ENCODE measurements at places on chromosomes 6 and 20.

DNA sequence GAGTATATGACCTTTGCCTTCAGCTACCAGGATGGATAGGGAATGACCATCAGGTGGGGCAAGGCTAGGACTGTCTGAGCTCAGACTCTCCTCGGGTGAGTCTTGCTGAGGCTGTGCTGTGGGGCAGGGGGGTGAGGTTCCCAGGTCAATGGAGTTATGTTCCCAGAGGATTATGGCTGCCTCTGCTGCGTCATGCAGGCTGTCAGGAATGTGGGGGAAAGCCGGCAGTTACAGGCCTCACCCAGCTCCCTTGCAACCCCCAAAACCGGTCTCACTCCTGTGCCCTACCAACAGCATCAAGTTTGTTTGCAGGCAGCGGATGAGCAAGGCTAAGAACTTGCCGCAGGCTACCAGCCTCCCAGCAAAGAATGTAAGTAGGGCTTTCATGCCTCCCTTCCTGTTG, 93.5 kb downstream of the ESR1 start:
- DNase-seq = no peak

DNA sequence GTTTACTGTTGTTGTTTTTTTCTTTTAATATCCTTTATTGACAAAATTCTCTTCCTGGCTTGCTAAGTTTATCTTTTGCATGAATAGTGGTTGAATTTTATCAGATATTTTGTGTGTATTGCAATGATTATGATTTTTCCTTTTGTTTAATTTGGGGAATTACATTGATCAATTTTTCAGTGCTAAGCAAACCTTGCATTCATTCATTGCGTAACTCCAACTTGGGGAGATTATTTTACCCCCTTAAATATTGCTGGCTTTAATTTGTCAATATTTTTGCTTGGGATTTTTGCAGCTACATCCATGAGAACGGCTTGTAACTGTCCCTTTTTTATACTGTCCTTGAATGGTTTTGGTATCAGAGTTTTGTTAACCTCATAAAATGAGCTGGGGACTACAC, 63.4 kb downstream of the SERAC1 start:
- no peak for DNase-seq

DNA sequence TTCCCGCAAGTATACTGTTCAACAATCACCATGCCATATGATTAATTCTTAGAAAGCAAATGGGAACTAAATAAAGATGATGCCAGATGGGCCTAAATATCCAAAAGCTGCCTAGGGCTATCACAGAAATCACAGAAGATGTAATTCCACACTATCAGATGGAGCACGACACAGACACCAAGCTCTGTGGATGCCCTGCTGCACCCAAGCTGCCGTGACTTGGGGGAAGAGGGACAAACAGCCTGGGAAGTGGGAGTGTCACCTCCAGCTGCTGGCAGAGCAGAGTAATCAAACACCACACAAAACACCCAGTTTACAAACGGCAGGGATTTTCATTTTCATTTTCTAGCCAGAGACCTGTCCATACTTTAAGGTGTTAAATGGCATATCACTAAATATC, 35.7 kb downstream of the PDE10A start:
- DNase-seq = no peak

- DNase-seq = peak; percentile 81
Observed at GRCh38 chr6:108114841-108115597, 40.5 kb upstream of the OSTM1 start.

DNA sequence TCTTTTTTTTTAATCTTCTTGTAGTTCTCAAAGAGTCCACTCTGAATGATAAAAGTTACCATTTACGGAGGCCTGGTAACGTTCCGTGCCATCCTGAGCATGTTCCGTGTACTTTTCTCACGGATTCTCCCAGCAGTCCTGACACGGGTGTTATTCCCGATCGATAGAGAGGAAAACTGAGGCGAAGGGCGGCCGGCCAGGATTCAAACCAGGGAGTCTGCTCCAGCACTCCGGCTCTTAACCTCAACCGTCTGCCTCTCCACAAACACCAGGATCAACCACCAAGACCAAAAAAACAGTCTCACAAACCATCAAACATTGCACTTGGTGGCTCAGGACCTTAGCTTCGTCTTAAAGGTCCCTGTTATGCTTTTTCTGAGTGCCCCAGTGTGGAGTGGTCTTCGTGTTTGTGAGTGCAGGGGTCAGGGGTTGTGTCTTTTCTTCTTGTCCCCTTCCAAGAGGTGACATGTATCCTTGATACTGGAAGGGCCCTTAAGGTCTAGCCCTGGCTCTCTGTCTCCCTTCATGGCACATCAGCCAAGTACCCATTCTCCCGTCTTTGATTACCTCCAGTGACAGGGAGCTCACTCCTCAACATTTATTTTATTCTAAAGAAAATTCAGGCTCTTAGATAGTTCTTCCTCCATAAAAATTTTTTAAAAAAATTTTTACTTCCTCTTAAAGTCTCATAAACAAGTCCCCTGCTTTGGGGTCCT, 35.1 kb downstream of the SRC start:
- no peak for DNase-seq

- DNase-seq = no peak
Observed at GRCh38 chr6:90645634-90646033, 58.8 kb upstream of the MAP3K7 start.

- no peak for DNase-seq
Observed at GRCh38 chr6:35280903-35281302, 16.7 kb upstream of the DEF6 start.

DNA sequence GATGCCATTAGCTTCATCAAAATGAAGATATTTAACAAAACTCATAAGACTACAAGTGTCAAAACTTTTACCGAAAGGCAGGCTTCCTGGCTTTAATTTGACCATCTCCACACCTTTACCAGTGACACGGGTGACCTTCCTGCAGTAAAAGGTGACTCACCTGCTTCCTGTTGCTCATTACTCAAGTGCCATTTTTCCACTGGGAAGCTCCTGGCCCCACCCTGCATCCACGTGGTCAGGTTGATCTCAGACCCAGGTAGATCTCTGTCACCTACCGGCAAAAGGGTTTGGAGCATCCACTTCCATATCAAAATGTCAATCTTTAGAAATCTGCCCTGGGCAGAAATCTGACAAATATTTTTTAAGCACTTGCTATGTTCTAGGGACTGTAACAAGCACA, 31.9 kb upstream of the CDH4 start:
- DNase-seq = no peak

DNA sequence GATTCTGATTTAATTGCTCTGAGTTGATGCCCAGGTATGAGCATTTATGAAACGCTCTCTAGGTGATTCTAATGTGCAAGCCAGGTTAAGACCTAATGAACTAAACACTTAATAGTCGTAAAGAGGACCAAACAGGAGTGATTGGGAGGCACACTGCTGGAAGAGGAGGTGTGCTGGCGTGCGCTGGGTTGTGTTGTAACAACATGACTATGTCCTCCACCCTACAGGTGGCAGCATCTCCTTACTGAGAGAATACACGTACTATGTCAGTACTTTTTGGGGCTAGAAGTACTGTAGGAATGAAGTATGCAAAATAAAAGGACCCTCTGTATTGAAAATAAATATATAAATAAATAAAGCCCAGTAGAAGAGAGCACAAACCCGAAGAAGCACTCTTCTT, 11.9 kb downstream of the C6orf89 start:
- DNase-seq = no peak

DNA sequence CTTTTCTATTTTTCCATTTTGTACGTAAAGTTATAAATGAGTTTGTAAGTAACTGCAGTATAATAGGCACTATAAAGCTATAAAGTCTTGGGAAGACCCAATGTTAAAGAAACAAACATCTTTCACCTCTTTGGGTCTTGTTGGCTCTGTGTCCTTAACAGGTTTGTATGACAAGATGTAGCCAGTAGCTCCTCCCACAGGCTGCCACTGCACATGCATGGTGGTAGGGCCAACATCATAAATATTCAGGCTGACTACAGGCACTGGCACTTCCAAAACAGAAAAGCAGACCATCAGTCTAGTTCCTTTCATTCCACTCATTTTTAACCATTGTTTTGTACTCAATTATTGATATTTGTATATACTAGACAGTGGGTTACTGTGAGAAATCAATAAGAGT, 59.9 kb downstream of the COL12A1 start:
- DNase-seq = no peak

GRCh38 chr6:30163918-30164654, 740 bp downstream of the TRIM15 start:
- no peak for DNase-seq

DNA sequence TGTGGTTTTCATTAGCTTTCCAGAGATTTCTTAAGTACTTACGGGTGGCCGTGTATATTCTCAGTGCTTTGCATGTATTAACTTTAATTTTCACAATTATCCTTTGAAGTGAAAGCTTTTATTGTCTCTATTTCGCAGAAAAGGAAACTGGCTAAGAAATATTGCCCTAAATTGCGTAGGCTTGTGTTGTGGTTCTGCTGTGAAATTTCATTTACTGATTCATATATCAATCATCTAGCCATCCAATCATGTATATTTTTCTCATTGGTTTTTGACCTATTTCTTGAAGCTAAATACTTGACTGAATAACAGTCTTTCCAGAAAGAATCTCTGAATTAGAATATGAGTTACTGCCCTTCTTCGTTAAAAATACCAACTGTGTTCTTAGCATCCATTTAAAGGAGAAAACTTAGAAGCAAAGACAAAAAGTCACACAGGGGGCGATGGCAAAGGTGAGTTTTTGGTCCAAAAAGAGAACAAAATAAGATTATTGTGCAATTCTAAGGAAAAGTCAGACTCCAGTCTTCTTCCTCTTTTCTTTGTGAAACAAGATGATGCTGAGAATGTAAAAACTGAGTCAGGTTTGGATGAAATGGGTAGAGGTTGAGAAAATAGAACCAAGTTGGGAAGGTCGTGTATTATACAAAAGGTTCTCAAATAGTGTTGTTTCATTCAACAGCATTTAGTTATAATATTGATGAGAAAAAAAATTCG, 1.4 kb downstream of the CYB5R4 start:
- peak; percentile 50 for DNase-seq

GRCh38 chr20:62837790-62838127, 20.9 kb downstream of the COL9A3 start:
- no peak for DNase-seq

- DNase-seq = no peak
Observed at GRCh38 chr20:20781029-20781428, 68.6 kb upstream of the RALGAPA2 start.
